ENCODE measurements at places on chromosomes 7 and 10. TPM values are rescaled to one million over a fixed set of nuclear protein-coding genes. Genes with fewer than 3 reads are reported as not detected.

GRCh38 chr10:27692663-27693062 is 53.0 kb downstream of the MKX start:
- no peaks in the 10 kb centered on the region for H3K27me3 ChIP-seq
- no peak overlapping the region for H3K4me3 ChIP-seq
- H3K4me1 ChIP-seq: peaks cover 66% of the 10 kb centered on the region

- H3K4me1 ChIP-seq: no peaks in the 10 kb centered on the region
- H3K27ac ChIP-seq: no peak overlapping the region
- H3K27me3 ChIP-seq: peaks cover 37% of the 10 kb centered on the region
- no peak overlapping the region for H3K4me3 ChIP-seq
- DNase-seq: no peak
These were observed 25.6 kb downstream of the ADRA2A start for GRCh38 chr10:111102359-111102837.

- no peak overlapping the region for H3K4me3 ChIP-seq
- no peak overlapping the region for H3K27ac ChIP-seq
- no peaks in the 10 kb centered on the region for H3K27me3 ChIP-seq
- no peaks in the 10 kb centered on the region for H3K36me3 ChIP-seq
- no peak for DNase-seq
- peaks cover 38% of the 10 kb centered on the region for H3K4me1 ChIP-seq
These were observed 145.6 kb downstream of the DOCK4 start for GRCh38 chr7:112060625-112061024.

The NME8 gene
- not detected for total RNA-seq

The CXCL12 gene
- 65.5 TPM for total RNA-seq

The SMO gene
- 37.4 TPM for total RNA-seq

The EIF4H gene
- 217 TPM for total RNA-seq
